Testis (tissue), 5 donors: ENCODE measurements at places on chromosomes 7 and 10. TPM values are rescaled to one million over a fixed set of nuclear protein-coding genes. Genes with fewer than 3 reads are reported as not detected.

DNA sequence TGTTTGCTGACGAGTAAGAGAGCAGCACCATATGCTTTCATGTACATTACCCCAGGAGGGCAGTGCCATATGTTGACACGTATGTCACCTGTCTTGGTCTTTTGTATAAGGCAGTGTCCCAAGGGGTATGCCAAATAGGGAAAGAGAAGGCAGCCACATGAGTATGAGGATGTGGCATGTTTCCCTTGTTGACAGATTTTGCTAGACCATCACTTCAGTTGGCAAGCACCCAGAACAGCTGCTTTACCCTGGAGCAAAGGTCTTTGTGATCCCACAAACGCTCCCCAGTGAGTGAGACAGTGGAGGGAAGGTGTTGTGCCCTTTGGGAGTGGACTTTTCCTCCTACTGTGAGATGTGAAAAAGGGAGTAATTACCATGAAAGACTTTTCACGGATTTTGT is 350.1 kb downstream of the ETV1 start:
- no peak for DNase-seq

DNA sequence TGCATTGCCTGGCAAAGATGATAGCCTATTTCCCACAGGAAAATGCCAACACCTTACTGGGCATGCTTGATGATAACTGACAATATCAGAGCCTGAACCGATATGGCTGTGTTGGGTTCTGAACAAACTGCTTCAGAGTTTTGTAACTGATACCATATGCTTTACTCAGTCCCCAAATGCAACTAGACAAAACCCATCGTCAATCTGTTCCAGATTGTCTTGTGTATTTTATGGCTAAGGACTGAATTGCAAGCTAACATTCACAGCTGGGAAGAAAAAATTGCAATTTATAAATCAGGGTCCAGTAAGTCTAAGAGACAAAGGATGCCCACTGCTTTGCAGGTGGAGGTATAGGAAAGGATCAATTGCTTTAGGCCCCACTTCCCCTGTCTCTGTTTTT is 116.8 kb upstream of the WNT16 start:
- no peak for DNase-seq

- DNase-seq: no peak
Measured at GRCh38 chr10:844552-844951, 87.0 kb downstream of the LARP4B start.

The NYAP1 gene
- total RNA-seq: 27.3 TPM

DNA sequence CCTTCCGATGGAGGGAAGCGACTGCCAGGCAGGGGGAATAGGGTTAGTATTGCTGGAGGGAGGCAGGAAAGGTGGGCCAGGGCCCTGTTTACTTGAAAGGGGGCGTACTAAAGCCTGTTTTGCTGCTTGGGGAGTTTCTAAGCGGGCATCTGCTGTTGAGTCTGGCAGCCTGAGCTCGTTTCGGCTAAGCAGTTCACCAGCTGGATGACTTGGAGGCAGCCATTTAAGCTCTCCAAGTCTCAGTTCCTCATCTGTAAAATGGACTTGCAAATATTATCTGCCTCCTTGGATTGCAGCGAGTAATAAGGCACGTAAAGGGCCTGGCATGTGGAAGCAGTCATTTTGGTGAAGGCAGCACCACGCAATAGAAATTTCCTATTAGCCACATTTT is 44.0 kb downstream of the LDB3 start:
- DNase-seq: no peak

GRCh38 chr7:53350241-53350640 is 314.8 kb downstream of the POM121L12 start:
- DNase-seq: peak; percentile 74

The ADAM22 gene
- total RNA-seq: 4.4 TPM

GRCh38 chr10:5184987-5185775 is at the start of gene AKR1C8:
TSS of gene AKR1C8 (minus strand) at chr10:5185150. CDS start at chr10:5185104, 46 bp downstream.
- DNase-seq: peak; percentile 19

The FAM237B gene
- total RNA-seq: not detected

DNA sequence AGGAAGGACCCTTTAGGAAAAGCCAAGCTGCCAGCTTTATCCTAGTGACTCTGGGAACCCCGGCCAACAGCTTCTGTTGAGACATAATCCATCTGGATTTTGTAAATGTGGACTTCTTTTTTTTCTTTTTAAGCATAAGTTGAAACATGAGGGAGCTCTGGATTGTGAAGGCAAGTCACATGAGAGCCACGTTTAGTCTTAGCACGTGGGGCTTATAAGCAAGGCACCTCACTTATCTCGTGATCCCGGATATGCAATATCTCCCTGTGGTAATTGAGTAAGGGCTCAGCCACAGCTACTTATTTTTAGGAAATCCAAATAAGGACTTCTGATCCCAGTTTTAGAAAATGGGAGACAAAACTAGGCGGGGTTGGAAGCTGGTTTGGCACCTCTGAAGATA is 111.2 kb upstream of the PTN start:
- peak; percentile 43 for DNase-seq

- DNase-seq: no peak
Measured at GRCh38 chr7:101915000-101915399, 97.6 kb downstream of the CUX1 start.

DNA sequence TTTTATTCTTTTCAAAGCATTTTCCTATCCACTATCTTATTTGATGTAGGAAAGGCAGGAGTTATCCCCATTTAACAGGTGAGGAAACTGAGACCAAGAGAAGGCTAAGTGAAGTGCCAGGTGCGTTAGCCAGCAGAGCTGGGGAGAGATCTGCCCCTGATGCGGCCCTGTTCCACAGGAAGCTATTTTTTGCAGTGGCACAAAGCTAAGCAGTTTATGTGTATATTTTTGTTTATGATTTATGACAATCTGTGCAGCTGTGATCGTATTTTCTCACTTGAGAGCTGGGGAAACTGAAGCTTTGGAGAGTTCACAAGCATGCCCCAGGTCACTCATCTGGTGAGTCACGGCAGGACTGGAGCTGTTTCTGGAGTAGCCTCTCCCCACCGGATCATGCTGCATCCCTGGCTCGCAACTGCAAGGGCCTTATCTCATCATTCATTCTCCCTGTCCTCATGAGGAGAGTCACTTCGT is 38.8 kb downstream of the SLC29A3 start:
- DNase-seq: no peak

GRCh38 chr7:29496355-29497020 is 67.1 kb upstream of the PRR15 start:
- no peak for DNase-seq

- no peak for DNase-seq
Measured at GRCh38 chr7:66033471-66034385, 41.9 kb upstream of the ASL start.
